ACHN (cell line): ENCODE measurements at places on chromosomes 16 and 17.

DNA sequence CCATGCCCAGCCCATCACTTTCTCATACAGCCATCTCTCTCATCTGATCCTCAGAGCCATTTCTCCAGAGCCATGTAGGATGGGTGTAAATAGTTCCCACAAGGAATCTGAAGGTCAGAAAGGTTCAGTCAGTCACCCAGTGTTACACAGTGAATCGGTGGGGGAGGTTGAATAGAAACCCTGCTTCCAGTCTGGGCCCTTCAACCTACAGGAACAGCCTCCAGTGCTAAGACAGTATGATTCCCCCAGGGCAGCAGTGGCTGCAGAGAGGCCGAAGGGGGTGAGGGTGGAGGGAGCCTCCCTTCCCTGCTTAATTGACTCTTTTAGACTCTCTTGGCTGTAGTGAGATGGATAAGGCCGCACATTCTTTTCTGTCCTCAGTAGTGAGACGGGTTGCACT lies 3.6 kb downstream of the WNT9B start:
- DNase-seq: no peak

DNA sequence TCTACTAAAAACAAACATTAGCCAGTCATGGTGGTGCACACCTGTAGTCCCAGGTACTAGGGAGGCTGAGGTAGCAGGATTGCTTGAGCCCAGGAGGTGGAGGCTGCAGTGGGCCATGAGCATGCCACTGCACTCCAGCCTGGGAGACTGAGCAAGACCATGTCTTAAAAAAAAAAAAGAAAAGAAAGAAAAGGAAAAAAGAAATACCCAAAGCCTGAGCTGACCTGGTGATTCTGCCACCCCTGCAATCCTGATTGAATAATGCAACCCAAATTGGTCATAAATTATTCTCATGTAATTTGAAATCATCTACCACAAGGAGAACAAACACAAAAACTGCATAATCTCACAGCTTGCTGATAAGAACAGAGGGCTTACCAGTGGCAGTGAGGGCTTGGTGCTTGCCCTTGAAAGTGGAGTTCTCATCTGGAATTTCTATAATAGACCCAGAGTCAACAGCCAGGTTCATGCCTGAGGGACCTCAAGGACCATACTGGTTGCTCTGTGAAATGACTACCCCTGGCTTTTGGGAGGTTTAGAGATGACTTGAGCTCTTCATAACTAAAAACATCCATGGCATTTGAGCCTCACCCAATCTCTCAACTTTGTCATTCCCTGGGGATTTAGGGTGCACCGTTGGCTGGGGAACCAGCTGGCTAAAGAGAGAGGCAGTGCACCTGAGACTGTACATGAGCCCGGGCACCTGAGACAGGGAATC lies 35.4 kb upstream of the TMC5 start:
- DNase-seq: no peak

- no peak for DNase-seq
Measured at GRCh38 chr16:67902831-67903230, 9.8 kb downstream of the PSKH1 start.

DNA sequence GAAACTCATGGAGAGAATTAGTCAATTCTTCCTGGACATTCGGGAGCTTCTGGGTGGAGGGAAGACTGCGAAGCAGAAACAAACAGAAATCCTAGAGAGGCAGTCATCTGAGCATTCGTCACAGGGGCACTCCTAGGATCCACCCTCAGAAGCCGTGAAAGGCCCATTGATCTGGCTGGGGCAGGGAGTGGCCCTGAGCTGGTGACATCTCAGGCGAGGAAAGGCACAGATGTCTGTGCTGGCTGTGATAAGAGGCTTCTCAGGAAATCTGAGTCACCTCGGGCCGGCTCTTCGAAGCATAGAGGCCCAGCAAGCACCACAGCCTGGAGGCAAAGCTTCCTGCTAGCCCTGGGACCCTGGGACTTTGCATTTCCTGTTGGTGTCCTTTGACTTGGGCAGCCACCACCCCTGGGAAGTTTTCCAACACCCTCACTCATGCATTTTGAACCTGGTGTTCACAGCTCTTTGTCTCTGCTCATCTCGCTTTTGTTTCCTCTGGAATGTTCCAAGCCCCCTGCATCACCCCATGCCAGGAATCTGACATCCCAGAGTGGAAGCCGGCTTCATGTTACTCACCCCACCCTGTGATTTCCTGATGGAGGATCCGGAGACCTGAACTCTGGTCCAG lies 23.3 kb upstream of the CDRT4 start:
- no peak for DNase-seq

GRCh38 chr17:66649818-66650543 lies 184.9 kb upstream of the CACNG5 start:
- no peak for DNase-seq

GRCh38 chr16:52581530-52581929 lies 34.6 kb upstream of the TOX3 start:
- peak; percentile 16 for DNase-seq
